ENCODE measurements at places on chromosomes 3 and 15.

DNA sequence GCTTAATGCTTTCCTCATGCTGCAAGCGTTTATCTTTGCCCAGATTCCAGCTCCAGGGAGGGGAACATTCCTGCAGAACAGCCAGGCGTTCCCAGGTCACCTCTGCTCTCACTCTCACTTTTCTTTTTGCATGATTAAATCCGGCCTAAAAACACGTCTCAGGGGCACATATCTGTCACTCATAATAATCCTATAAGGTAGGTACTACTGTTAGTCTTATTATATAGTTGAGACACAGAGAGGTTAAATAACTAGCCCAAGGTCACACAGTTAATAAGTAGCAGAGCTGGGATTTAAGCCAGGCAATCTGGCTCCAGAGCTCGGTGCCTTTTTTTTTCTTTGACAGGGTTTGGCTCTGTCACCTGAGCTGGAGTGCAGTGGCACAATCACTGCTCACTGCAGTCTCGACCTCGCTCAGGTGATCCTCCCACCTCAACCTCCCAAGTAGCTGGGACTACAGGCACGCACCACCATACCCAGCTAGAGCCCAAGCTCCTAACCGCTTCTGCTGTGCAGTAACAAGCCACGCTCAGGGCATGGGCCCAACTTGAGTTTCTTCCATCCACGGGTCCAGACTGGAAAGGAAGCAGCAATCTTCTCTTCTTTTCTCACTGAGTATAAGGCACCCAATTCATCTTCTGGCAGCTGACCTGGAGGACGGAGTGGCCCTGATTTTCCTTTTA lies 96.5 kb downstream of the LIPC start:
- DNase-seq: no peak

- no peak for DNase-seq
These were observed 113.9 kb downstream of the TLE3 start for GRCh38 chr15:69983696-69984265.

DNA sequence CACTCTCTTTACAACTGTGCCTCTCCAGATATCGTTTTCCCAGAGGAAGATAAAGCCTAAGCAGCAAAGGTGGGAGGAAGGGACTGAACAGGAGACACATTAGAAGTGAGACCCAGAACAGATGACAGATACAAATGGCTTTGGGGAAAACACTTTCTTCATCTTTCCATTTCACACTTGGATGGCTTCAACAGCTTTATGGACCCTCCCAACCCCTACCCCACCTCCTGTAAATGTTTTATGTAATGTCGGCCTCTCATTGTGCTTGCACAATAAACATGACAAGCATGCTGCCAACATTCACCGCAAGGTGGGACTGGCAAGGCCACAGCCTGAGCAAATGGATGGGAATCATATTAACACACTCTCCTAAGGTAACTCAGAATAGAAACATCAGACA lies 1088.6 kb downstream of the TUSC7 start:
- no peak for DNase-seq

DNA sequence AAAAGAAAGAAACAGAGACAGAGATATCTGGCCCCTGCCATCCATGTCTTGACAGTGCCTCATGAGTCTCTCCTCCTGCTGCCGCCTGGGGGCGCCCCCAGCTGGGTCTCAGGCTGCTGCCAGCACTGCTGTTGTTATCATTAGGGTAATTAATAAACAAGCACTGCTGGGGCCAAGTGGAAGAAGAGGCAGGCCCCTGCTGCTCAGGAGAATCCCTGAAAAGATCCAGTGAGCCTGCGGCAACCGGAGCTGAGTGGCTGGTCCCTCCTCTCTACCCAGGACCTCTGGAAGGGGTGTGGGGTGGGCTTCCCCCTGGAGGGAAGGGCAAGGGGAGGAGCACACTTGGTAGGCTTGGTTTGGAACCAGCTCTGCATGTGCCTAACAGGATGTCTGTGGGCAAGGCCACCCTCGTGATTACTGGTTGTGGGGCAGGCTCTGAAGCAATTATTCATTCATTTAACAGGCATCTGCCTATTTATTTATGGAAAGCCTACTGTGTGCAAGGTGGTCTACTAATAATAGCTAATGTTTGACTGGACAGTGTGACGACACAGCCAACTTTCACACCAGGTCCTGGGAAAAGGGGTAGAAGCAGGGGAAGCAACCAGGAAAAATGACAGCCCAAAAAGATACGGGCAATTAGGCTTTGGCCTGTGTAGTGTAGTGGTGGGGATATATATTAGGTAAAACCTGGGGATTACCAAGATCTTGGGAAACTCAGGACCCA lies 1.2 kb upstream of the TYRO3 start:
- DNase-seq: no peak

DNA sequence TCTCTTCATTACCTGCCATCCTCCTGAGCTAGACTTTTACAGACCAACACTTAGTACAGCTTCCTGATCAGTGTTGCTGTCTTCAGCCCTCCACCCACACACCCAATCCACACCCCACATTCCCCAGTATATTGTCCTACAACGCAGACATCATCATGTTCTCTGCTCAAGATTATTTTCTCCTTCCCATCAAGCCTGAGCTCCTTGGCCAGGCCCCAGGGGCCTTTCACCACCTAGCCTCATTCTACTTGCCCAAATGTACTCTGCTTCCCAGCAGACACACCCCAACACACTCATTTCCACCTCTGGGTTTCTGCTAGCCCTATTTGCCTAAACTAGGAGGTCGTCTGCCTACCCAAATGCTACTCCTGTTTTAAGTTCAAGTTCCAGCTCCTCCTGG lies 37.0 kb downstream of the DAPK2 start:
- DNase-seq: no peak

DNA sequence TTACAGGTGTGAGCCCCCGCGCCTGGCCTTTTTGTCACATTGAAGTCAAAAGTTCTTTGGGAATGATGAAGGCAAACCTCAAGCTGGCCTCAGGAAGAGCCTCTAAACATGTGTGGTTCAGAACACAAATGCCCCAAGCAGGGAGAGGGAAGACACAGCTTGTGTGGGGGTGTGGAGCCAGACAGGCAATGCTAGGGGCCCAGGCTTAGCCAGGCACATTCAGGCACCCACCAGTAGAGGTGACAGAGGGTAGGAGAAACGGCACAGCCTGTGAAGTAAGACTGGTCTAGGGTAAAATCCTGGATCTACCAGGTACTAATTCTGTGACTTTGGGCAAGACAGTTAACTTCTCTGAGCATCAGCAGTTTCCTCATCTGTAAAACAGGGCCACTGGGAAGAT lies 3.5 kb downstream of the HDC start:
- no peak for DNase-seq
